Tibial nerve (tissue), 4 donors: ENCODE measurements at places on chromosomes 3 and 15. TPM values are rescaled to one million over a fixed set of nuclear protein-coding genes. Genes with fewer than 3 reads are reported as not detected.

DNA sequence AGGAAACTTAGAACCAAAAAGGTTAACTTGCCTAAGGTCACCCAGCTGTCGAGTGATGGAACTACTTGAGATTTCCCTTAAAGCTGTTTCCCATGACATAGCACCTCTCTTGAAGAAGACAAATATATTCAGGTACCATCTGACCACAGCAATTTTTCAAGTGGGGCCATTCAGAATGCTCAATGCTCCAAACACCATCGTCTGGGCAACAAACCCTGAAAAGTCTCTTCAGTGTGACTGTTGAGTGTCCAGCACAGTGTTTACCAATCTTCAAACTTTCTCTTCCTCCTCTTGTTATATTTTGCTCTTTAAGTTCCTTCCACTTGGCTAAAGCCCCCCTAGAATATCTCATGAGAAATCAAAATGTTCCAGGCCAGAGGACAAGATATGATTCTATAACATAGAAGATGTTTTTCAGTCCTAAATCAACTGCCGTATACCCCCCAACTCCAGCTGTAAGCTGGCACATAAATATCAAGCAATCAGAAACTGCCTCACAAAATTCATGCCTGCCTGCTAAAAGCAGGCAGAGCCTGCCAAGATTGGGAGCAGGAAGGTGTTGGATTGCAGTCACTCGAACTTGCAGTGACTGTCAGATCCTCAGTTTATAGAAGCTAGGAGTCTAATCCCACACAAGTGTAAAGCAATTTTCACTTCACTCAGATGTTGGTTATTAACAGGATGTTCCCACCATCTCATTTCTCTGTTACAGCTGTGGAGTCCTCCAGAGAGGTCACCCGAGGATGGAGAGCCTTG, 230.5 kb upstream of the MRPL3 start:
- DNase-seq: no peak

GRCh38 chr15:67945951-67946700, 106.3 kb upstream of the RNU6-1 start:
- no peak for DNase-seq

DNA sequence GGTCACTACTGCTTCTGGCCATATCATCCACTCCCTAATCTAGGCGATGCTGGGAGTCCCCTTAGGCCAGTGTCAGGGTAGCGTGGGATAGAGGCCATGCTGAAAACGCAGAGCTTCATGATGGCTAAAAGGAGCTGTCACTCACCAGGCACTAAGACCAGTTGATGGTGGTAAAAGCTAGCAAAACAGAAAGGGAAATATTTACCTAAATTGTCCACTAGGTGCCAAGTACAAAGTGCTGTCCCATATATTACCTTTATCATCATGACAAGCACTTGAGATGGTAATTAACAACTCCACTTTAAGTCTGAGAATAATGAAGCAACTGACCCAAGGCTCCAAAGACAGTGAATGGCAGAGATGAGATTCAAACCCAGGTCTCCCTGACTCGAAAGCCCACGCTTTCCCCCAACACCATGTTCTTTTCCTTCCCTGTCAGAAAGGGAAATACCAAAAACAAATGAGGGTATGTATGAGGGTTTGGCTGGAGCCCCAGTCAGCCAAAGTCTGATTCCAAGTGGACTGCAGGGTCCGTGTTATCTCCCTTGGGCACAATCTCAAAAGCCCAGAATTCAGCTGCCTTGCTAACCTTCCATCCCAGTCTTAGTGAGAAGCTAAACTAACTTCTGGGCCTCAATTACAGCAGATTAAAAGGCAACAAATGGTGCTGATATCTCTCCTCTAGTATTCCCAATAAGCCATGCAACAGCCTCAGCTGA, 84.7 kb downstream of the RBPMS2 start:
- no peak for DNase-seq

The FNDC3B gene
- 100 TPM for total RNA-seq

GRCh38 chr3:13260259-13261103, 159.6 kb downstream of the NUP210 start:
- DNase-seq: no peak

- DNase-seq: peak; percentile 72
These were observed at the start of gene MESP2 for GRCh38 chr15:89776274-89777072. TSS of gene MESP2 (plus strand) at chr15:89776332. CDS start at chr15:89776358, 26 bp downstream.

DNA sequence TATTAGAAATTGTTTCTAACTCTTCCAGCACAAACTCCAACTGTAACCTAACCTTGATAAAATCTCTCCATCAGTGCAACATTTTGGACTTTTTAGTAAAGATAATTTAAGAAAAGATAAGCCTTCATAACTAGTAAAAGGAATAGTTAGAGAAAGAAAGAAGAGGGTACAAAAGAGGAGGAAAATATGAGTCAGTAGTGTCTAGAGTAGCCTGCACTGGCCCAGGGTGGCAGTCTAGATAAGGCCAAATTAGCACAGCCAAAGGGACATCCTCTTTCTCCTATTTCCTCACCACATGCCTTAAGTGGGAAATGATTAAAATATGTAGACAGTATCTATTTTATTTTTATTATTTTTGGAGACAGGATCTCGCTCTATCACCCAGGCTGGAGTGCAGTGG, 3.7 kb downstream of the PROS1 start:
- DNase-seq: no peak

The ROBO2 gene
- total RNA-seq: 0.30 TPM

The COMMD2 gene
- total RNA-seq: 21.0 TPM
